ENCODE measurements at places on chromosomes 11 and 22.

GRCh38 chr22:40399621-40400020 is 29.2 kb downstream of the SGSM3 start:
- no peak for DNase-seq

- peak; percentile 86 for DNase-seq
Measured at GRCh38 chr11:114439229-114440120, at the start of gene REXO2. Gene REXO2, plus strand, starts transcription at chr11:114439467. Its CDS starts 62 bp downstream, at chr11:114439529.

DNA sequence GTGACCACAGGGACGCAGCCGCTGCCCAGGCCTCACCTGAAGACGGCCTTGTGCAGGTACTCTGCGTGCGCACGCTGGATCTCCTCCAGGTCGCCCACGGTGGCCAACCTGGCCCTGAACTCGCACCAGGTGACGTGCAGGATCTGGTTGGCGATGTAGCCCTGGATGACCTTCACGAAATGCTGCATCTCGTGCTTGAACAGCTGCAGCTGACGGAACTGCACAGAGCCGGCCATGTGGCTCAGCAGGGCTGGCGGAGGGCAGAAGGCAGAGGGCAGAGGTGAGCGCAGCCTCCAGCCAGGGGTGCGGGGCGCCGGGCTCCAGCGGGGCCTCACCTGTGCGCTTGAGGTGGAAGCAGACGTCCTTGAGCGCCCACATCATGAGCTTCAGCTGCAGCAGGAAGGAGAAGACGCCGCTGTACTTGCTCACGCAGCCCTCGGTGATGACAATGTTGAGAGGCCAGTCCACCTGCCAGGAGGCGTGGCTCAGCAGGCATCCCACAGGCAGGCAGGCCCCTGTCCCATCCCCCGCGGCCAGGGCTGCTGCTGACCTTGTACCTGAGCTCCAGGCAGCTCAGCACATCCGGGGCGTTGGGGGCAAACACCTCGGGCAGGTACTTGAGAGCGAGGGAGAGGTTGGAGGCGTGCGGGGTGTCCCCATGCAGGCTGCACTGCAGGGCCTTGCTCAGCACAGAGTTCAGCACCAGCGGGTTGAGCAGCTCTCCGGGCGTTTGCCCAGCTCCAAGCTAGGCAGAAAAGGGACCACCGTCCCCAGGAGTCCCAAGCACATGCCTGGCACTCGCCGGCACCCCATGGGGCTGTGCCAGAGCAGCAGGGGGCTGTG is 17.6 kb downstream of the SELENOO start:
- DNase-seq, result no peak

DNA sequence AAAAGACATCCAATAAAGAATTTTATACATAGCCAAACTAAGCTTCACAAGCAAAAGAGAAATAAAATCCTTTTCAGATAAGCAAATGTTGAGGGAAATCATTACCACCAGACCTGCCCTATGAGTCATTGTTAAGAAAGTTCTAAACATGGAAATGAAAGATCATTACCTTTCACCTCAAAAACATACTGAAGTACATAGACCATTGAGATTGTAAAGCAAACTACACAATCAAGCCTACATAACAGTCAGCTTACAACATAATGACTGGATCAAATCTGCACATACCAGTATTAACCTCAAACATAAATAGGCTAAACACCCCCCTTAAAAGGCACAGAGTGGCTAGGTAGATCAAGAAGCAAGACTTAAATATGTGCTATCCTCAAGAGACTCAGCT is 501.0 kb upstream of the LUZP2 start:
- DNase-seq, result no peak

DNA sequence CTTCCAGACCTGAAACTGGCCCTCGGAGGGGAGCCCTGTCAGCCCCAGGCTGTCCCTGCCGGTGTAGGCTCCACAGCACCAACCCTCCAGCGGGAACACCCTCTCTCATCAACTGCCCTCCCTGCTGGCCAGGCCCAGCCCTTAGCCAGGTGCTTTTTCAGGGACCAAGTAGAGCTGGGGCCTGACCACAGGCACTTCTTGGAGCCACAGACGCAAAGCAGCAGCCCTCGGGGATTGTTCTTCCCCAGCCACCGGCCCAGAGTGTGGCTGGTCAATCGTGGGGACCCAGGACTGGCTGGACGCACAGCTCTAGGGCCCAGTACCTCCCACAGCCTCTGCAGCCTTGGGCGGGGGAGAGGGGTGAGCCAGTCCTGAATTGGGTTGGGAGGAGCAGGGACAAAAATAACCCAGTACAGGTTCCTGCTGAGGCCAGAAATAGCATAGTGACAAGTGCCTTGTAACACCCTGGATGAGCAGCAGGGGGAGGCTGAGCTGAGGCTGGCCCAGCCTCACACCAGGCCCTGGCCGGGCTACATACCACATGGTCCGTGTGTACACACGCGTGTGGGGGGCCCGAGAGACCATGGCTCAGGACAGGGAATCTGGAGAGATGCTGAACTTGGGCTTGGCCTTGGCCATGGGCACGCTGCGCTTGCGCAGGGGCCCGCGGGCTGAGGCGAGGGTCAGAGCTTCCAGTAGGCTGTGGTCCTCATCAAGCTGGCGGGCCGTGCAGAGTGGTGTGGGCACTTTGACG is 2.0 kb downstream of the KCNJ11 start:
- no peak for DNase-seq

GRCh38 chr11:30245621-30246020 is 14.8 kb downstream of the FSHB start:
- no peak for DNase-seq

DNA sequence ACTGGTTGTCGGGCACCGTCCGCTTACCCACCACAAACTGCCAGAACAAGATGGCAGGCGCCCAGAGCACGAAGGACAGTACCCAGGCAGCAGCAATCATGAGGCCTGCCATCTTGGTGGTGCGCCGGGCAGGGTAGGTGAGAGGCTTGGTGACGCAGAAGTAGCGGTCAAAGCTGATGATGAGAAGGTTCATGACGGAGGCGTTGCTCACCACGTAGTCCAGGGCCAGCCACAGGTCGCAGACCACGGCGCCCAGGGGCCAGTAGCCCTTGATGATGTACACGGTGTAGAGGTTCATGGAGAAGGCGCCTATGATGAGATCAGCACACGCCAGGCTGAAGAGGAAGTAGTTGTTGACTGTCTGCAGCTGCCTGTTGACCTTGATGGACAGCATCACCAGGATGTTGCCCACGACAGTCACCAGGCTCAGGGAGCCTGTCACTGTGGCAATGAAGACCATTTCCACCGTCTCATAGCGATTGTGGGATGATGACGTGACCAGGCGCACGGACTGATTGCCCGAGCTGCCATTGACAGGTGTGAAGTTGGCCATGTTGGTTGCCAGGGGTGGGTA is 4.6 kb downstream of the MDK start:
- no peak for DNase-seq

DNA sequence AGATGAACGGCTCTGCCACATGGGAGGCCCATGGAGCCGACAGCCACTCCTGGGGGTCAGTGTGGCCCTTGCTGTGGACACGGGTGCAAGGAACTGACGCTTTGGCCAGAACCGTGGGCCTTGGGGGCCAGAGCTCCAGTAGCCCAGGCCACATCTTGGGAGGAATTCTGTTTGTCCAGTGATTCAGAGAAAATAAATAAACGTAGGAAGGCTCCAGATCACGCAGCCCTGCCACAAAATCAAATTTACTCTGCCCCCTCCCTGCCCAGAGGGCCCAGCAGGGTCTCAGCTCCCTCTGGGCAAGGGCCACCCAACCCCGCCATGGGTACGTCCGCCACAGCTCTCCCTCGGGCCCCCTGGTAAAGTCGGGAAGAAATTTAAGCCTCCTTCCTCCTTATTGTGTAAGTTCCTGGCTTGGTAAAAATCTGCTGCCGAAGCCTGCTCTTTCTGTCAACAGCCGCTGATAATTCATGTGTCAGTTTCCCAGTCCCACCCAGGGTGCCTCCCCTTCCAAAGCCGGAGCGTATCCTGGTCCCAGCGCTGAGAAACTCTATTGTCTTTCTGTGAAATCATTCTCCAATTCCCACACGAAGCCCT is 6.9 kb upstream of the MUC5AC start:
- DNase-seq, result no peak

- no peak for DNase-seq
Measured at GRCh38 chr11:47051217-47051616, 114.7 kb downstream of the CSTPP1 start.

DNA sequence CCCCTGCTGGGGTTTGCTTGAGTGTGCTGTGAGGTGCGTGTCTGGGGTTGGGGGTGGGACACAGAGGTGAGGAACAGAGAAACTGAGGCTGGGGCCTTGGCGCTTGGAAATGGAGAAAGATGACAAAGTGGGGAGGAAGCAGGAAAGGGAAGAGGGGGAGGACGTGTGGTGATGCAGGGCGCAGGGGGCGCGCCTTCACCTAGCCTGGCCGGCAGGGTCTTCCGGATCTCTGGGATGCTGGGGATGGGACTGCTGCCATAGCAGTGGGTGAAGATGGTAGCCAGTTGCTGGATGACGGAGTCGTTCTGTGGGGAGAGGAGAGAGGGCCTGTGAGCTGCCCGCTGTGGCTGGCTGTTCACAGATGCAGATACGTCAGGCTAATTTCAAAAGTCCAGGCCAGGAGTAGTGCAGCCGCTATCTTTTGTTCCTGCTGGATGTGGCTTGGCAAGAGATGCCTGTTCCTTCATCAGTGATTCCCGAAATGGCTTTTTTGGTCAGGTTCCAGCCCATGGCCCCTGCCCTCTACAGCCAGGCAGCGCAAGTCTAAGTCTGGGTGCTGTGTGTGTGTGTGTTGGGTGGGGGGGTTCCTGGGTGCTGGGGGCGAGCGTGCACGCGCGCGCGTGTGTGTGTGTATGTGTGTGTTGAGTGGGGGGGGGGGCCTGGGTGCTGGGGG is 54.8 kb downstream of the NAT10 start:
- DNase-seq, result no peak

GRCh38 chr11:111878849-111879636 is at the start of the genes CFAP68 and FDXACB1:
Gene CFAP68, plus strand, starts transcription at chr11:111879541. Its CDS starts 20 bp downstream, at chr11:111879561.
Gene FDXACB1, minus strand, starts transcription at chr11:111879165. Its CDS starts 33 bp downstream, at chr11:111879132.
- peak; percentile 91 for DNase-seq

DNA sequence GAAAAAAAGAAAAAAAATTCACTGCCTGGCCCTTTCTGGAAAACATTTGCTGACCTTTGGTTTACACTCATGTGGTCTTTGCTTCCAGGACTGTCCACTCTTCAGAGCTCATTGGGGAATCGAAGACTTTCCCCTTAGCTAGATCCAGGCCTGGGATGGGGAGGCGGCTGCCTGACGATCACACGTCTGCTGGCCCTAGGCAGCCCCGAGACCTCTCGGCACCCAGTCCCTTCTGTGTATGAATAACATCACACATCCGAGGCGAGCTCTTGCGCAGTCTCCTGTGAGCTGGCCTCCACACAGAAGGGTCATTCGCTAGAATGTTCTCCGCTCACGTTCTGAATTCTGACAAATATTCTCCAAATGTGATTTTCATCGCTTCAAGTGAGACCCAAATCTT is 25.7 kb upstream of the GAL start:
- DNase-seq, result no peak

DNA sequence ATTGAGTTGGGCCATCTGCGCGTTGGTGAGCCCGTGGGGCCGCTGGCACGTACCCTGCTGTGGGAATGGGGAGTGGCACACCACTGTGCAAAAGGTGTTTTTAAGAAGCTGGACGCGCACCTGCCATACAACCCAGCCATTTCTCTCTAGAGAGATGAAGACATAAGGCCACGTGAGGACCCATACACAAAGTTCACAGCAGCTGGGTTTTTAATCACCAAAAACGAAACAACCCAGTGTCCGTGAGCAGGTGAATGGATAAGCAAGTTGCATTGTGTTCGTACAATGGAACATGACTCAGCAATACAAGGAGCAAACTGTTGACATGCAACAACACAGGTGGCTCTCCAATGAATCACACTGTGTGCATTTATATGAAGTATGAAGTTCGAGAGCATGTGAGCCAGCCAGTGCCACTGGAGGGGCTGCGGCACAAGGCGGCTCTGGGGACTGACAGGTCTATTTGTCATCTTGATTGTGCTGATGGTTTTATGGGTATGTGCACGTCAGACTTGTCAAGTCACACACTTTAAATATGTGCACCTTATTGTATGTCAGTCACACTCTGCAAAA is 30.6 kb upstream of the PANX2 start:
- no peak for DNase-seq

DNA sequence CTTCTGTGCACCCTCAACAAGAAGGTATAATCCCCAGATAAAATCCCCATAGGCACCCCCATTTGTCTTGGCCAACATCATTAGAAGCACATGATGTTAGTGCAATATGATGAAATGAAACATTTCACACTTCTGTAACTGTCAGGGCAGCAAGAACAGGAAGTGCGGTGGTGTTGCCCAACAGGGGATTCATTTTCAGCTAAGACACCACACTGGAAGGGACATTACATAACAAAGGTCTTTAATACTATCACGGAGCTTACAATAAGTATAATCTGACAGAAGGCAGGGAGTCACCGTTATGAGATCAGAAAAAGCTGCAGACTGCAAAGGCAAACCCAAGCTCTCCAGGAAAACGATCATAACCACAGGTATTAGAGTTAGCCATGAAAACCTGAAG is 2.0 kb downstream of the OR52W1 start:
- no peak for DNase-seq

GRCh38 chr22:20002128-20002527 is 14.5 kb downstream of the ARVCF start:
- DNase-seq, result no peak

GRCh38 chr11:116062490-116063171 is 558.4 kb upstream of the CADM1 start:
- no peak for DNase-seq

DNA sequence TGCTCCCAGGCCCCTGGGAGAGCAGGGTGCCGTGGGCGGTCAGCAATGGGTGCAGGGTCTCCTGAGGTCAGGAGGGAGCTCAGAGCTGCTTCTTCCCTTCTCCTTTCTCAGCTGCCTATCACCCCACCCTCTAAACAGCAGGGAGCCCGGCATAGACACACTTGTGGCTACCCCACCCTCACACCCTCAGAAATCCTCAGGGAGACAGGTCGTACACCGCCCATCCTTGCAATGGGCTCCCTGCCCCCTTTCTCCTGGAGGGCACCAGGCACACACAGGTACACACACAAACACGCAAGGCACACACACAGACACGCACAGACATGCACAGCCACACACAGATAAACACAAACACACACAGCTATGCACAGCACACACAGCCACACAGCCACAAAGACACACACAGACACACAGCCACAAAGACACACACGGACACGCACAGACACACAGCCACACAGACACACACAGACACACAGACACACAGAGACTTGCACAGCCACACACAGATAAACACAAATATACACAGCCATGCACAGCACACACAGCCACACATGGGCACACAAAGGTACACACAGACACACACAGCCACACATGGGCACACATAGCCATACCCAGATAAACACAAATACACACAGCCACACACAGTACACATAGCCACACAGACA is 44.9 kb upstream of the TH start:
- no peak for DNase-seq

- no peak for DNase-seq
Measured at GRCh38 chr11:78350091-78350645, 67.5 kb downstream of the GAB2 start.

Data from kidney epithelial cell (primary cell).